ENCODE measurements at places on chromosomes 2 and 18.

GRCh38 chr2:178199334-178199733 is 5.0 kb downstream of the OSBPL6 start:
- no peak for DNase-seq

GRCh38 chr2:130842770-130843169 is 6.1 kb downstream of the ARHGEF4 start:
- DNase-seq: no peak

- DNase-seq: no peak
These were observed 45.7 kb downstream of the MAP3K2 start for GRCh38 chr2:127342101-127342500.

DNA sequence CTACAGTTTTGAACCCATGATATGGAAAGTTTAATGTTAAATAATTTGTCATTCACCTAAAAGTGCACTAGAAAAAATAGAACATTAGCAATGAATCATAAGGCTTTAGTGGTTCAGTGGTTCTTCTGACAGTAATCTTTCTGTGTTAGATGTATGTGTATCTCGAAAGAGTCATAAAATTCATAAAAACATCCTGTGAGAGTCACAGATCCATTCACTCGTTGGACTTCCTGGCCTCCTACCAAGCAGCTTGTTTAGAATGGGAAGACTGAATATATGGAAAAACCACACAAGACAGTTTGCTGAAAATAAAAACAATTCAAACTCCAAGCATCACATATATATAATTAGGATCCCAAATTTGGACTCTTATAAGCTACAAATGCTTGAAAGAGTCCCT is 34.8 kb downstream of the ADNP2 start:
- DNase-seq: peak; percentile 13

DNA sequence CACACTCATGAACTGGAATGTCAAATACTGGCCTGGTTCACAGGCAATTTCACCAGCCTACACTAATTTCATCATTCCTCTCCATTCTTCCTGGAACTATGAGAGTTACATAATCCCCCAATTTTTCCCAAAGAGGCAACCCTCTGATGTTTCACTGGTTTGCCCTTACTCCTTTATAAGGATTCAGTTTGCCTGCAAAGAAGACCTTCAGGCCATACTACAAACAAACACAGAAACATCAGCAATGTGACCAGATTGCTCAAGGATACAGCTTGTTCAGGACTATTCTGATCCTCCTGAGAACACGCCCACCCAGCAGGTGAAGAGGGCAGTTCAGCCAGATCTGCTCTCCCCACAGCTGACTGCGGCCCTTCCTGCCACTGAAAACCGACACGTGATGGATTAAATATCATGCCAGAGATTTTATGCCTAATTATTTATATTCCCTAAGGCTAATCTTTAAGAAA is 215.5 kb downstream of the ETAA1 start:
- no peak for DNase-seq

DNA sequence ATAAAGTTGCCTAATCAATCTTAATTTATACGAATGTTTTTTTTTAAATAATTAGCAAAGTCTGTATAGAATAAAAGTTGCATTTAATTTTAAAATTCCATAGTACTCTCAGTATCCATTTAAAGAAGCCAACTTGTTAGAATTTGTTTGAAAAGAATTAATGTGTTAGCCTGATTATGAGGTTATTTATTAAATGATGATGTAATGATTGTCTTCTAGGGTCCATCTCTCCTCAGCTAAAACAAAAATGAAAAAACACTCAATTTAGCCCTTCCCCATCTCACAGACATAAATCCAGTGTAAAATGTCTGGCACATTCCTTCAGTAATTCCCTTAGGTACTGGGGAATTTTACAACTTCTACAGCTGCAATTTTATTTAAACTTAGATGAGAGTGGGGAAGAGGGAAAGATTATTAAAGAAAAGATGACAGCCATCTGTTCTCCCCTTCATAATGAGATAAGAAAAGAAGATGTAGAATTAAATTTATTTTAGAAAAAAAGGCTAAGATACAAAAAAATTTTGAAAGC is 68.6 kb downstream of the BARD1 start:
- DNase-seq: peak; percentile 16

DNA sequence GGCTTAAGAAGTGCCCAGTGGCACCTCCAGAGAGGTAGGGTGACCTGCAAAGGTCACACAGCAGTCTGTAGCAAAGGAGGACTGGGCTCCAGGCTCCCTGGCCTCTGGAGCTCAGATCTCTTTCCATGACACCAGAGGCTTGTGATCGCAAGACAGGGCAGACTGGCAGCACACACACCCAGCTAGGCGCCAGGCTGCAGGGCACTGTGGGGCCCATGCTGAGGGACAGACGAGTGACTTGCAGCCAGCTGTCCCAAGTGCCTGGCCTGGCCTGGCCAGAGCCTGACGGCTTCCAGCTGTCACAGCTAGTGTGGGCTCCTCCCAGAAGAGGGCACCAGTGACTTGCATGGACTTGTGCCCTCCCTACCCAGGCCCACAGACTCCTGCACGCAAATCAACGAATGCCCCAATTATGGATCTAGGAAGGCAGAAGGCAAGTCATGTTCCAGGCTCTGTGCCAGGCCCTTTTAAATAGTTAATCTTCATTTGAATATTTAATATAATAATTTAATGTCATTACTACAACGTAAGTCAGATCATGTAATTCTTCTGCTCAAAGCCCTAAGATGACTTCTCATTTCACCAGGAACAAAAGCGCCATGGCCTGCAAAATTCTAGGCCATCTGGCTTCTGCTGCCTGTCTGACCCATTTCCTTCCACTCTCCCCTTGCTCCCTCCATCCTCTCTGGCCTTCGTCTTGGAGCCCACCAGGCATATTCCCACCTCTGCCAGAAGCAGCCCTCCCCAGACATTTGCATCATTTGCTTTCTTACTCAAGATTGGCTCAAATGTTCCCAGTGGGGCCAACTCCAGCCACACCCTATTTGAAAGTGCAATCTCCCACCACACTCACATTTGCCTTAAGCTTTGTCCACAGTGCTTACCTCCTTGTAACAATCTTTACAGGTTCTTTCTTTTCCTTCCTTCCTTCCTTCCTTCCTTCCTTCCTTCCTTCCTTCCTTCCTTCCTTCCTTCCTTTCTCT is 3.7 kb upstream of the SPEG start:
- DNase-seq: peak; percentile 58

DNA sequence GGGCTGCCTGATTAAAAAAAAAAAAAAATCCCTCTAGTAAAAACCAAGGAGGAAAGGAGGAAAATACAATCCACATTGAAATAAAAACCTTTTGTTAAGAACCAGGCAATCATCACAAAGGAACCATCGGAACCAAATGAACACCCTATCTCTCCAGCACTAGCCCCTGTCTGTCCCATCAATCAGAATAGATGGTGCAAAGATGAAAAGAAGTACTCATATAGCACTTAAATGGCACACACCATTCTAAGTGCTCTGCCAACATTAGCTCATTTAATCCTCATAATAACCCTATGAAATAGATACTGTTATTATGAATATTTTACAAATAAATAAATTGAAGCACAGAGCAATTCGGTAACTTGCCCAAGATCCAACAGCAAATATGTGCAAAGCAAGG is 38.5 kb downstream of the LRP2 start:
- DNase-seq: no peak

GRCh38 chr2:202267495-202267894 is 1.9 kb downstream of the NOP58 start:
- no peak for DNase-seq

GRCh38 chr2:157784169-157784822 is 91.8 kb downstream of the ACVR1 start:
- no peak for DNase-seq

- DNase-seq: no peak
These were observed 50.0 kb downstream of the OXER1 start for GRCh38 chr2:42713920-42714319.

- no peak for DNase-seq
These were observed 17.5 kb upstream of the DPP4 start for GRCh38 chr2:162091325-162092007.

DNA sequence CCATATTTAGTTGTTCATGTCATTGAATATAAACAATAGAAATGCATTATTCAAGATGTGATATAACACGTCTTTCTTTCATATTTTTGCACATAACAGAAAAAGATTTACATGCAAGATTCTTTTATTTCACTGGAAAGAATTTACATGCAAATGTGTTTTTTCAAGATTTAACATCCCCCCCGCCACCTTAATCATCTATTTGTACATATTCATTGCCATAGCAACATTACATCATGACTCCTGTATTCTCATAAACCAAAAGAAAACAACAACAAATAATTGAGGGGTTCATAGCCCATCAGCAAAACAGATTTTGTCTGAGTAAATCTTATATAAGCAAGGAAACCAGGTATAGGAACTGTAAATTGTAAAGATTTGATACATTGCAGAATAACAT is 3.2 kb upstream of the ACVR1C start:
- no peak for DNase-seq

DNA sequence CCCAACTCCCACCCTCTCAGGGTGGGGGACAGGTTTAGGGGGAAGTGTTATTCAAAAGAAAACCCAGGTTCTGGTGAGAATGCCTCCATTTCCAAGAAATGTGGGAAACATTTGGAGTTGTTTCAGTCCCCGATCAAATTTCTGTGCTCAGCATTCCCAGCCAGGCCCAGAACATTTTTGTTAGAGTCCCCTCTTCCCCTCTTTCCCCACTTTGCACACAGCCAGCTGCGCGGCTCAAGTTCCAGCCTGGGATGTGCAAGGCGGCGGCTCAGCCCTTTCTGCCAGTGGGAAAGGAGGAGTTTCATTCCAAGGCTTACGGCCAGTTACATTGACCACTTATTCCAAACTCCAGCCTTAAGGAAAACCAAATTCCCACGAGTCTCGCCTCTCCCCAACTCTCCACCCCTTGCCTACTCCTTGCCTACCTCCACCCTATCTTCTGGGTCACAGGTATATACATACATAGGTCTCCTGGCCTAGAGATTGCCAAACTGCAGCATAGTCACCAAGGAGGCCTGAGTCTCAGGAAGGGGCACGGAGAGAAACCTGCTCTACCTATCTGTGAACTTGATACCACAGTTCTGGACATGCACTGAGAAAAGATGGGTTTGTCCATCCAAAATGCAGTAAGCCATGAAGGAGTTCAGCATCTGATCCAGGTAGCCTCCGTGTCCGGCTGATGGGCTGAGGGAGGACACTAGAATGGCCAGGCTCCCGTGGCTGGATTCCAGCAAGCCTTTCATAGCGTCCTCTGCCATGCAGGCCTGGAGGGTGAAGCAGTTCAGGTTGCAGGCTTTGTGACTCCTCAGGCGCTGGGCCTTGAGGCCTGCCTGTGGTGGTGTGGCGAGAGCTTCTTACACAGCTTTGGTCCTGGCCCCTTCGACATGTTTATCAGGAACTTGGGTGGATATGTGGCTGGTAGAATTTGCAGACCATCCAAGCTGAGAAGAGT is 154.5 kb downstream of the ZFP36L2 start:
- peak; percentile 65 for DNase-seq

GRCh38 chr2:128770143-128771085 is 451.7 kb upstream of the HS6ST1 start:
- DNase-seq: no peak

- no peak for DNase-seq
These were observed 79.4 kb upstream of the FAM117B start for GRCh38 chr2:202555356-202555755.

DNA sequence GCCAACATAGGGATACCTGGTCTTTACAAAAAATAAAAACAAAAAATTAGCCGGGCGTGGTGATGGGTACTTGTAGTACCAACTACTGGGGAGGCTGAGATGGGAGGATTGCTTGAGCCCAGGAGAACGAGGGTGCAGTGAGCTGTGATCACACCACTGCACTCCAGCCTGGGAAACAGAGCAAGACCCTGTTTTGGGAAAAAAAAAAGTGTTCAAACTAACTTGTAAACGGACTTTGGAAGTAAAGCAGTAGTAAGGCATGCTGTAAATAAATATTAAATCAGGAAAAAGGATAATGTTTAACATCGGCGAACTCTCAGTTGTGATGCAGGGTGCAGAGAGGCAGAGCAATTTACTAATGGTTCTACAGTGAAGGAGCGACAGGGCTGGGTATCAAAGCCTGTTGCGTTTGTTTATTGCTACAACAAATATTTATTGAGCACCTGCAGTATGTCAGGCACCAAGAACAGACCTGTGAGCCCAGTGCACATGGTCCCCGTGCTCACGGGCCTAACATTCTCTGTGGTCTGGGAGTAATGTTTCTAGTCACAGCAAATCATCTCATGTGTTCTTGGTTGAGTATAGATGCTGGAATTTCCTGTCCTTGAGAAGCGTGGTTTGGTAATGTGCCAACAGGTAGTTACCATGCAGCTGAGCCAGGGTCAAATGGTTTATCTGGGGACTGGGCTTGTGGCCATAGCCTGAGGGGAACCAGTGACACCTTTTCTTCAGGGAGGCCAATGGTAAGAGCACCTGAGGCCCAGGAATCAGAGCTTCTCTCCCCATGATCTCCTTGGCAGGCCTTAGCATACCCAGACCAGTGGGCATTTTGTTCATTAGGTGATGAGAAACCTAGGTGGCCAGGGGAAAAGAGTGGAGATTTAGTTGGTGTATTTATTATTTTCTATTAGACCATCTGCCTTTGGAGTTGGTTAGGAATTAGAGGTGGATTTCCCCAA is 27.9 kb upstream of the GREB1 start:
- peak; percentile 22 for DNase-seq

Measured in fibroblast of skin of abdomen (primary cell).